Esophagus squamous epithelium (tissue), 5 donors: ENCODE measurements at places on chromosomes 3 and 15.

DNA sequence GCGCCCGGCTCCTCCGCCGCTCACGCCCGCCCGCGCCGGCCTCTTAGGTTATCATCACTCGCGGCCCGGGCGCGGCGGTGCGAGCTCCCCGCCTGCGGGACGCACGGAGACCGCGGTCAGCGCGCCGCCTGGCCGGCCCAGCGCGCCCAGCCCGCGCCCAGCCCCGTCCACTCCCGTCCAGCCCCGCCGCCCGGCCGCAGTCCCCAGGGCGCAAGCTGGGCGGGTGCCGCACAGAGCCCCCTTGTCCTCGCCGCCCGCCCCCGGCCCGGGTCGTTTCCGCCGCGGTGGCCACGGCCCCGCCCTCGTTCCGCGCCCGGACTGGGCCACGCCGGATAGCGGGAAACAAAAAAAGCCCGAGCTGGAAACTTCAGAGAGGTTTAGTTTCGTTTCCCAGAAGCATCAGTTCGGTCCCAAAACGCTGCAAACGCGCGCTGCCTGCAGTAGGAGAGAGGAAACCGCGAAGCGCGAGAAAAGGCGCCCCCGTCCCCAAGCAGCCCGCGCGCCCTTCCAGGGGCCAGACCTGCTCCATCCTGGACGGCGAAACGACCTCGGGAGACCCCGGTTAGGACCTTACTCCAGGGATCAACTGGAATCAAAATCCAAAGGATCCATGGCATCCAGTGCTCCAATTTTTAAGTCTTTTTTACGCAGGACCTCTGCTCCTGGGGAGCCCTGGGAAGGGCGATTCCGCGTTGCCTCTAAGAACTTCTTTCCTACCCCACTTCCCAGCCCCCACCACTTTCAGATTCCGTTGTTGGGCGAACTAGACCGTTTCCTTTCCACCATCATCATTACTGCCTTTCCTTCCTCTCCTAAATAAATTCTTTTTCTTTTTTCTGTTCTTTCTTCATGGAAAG, at the start of gene ATP10A:
ATP10A (minus strand) TSS at position 217 of the 857 bp plus-strand sequence. CDS start 231 bp downstream, outside the sequence.
- no peaks in the 10 kb centered on the region for H3K36me3 ChIP-seq
- H3K27ac ChIP-seq, result peak within 1 kb of the TSS; percentile 83
- H3K4me1 ChIP-seq, result peaks cover 51% of the 10 kb centered on the region
- no peak for DNase-seq
- H3K27me3 ChIP-seq, result no peaks in the 10 kb centered on the region

GRCh38 chr3:142628801-142629200, 32.6 kb downstream of the PLS1 start:
- H3K4me3 ChIP-seq, result no peak overlapping the region
- no peaks in the 10 kb centered on the region for H3K27me3 ChIP-seq

- H3K36me3 ChIP-seq, result no peaks in the 10 kb centered on the region
- H3K4me3 ChIP-seq, result no peak overlapping the region
- H3K27me3 ChIP-seq, result no peaks in the 10 kb centered on the region
- H3K4me1 ChIP-seq, result no peaks in the 10 kb centered on the region
Measured at GRCh38 chr3:13085846-13086179, 12.6 kb upstream of the IQSEC1 start.

DNA sequence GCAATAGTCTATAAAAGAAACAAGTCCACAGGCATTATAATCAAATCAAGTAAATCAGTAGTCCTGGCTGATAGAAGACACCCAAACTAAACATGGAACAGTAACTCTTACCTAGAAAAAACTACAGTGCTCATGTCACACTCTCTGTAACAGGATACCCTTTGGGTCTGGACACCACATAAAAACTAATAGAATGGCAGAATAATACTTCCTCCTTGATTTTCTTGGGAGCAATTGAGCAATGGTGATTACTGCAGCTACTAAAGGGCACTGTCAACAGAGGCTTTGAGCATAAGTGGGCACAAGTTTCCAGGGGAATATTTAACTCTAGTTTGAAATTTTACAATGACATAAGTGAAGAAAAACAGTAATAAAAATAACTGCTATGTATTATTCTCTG, 59.5 kb downstream of the GLB1 start:
- no peak overlapping the region for H3K27ac ChIP-seq
- H3K4me1 ChIP-seq, result no peaks in the 10 kb centered on the region
- H3K4me3 ChIP-seq, result no peak overlapping the region
- H3K27me3 ChIP-seq, result no peaks in the 10 kb centered on the region
- H3K36me3 ChIP-seq, result peaks cover 5% of the 10 kb centered on the region
- no peak for DNase-seq

GRCh38 chr3:130576375-130577266, 59.6 kb downstream of the COL6A6 start:
- H3K36me3 ChIP-seq, result no peaks in the 10 kb centered on the region
- no peak overlapping the region for H3K4me3 ChIP-seq
- H3K4me1 ChIP-seq, result no peaks in the 10 kb centered on the region
- no peaks in the 10 kb centered on the region for H3K27me3 ChIP-seq

DNA sequence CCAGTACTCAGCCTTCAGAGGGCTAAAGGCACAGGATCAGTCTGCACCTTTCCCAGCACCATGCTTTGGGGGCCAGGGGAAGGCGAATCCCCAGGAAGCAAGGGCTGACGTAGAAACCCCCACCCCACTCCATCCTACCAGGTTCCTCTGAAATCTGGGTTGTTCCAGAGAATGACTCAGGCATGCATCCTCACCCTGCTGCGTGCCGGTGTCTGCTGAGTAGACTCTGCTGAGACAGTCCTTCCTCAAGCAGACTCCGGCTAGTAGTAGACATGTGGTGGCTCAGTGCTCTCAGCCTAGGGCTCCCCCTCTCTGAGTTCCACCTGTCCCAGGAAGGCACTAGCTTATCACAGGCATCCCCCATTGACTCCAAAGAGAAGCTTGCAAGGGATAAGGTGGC, 9.0 kb downstream of the TMEM43 start:
- H3K4me3 ChIP-seq, result no peak overlapping the region
- no peaks in the 10 kb centered on the region for H3K27me3 ChIP-seq
- peaks cover 39% of the 10 kb centered on the region for H3K4me1 ChIP-seq
- no peak for DNase-seq

GRCh38 chr3:104368760-104369159, 997.9 kb upstream of the ALCAM start:
- H3K4me3 ChIP-seq, result no peak overlapping the region
- no peaks in the 10 kb centered on the region for H3K36me3 ChIP-seq
- H3K4me1 ChIP-seq, result no peaks in the 10 kb centered on the region
- DNase-seq, result no peak
- no peak overlapping the region for H3K27ac ChIP-seq

GRCh38 chr3:72721683-72722381, 126.4 kb downstream of the SHQ1 start:
- DNase-seq, result no peak
- H3K4me3 ChIP-seq, result no peak overlapping the region
- H3K36me3 ChIP-seq, result no peaks in the 10 kb centered on the region

DNA sequence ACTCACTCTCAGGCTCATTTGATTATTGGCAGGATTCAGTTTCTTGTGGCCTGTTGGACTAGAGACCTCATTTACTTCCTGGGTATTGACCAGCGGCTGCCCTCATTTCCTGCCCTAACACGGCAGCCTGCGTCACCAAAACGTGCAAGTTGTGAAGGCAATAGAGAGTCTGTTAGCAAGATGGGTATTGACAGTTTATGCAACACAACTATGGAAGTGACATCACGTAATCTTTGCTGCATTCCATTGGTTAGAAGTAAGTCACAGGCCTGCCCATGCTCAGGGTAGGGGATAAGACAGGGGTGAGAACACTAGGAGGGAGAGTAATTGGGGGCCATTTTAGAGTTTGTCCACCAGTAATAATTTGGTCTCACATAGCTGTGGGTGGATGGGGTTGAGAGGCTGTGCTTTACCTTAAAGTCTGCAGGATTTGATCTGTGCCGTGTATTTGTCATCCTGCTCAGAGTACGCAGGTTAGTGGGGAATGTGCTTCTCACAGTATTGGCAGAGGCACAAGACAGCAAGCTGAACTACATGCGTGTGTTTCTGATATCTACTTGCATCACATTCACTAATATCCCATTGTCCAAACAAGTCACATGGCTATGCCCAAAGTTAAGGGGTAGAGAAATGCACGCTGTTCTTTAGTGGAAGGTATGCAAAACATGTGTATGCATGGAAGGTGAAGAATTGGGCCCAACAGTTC, 83.3 kb downstream of the EDEM1 start:
- H3K4me3 ChIP-seq, result no peak overlapping the region
- no peaks in the 10 kb centered on the region for H3K36me3 ChIP-seq
- DNase-seq, result no peak
- H3K27me3 ChIP-seq, result no peaks in the 10 kb centered on the region

DNA sequence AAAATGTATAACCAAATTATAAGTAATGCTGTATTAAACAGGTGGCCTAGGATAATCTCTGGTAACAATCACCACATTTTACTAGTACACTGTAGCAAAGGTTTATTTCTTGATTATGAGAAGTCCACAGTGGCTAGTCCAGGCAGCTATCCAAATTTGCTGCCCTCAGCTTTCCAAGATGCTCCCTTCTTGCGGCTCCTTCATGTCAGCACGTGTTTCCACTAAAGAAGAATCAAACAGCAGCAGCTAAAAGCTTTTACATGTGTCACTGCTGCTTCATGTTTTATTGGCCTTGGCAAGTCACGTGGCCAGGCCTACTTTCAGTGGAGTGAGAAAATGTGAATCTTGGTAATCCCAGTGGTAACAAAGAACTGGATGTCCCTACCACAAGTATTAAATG, 5.6 kb upstream of the RBMS3 start:
- no peaks in the 10 kb centered on the region for H3K27me3 ChIP-seq
- no peak overlapping the region for H3K27ac ChIP-seq
- H3K36me3 ChIP-seq, result no peaks in the 10 kb centered on the region
- H3K4me3 ChIP-seq, result no peak overlapping the region

DNA sequence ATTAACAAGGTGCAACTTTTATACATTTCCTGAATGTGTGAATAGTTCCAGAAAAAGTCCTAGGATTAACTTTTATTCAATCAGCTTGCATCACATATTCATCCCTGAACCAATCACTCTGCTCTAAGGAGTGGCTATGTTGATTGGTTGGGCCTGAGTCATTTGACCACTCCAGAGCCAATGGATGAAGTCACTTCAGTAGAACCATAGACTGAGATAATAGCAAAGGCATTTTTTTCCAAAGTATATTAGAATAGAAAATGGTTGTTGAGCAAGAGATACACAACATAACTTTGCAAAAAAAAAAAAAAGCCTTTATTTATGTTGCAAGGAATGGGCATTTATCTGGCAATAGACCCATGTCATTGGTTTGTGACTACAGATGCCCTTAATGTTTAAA, 55.5 kb upstream of the AGTR1 start:
- no peak overlapping the region for H3K4me3 ChIP-seq
- no peak overlapping the region for H3K27ac ChIP-seq
- H3K4me1 ChIP-seq, result peaks cover 4% of the 10 kb centered on the region
- no peaks in the 10 kb centered on the region for H3K36me3 ChIP-seq
- no peaks in the 10 kb centered on the region for H3K27me3 ChIP-seq

- no peaks in the 10 kb centered on the region for H3K27me3 ChIP-seq
- H3K27ac ChIP-seq, result no peak overlapping the region
- peaks cover 19% of the 10 kb centered on the region for H3K36me3 ChIP-seq
- DNase-seq, result no peak
- no peak overlapping the region for H3K4me3 ChIP-seq
Measured at GRCh38 chr3:122406198-122406597, 9.7 kb downstream of the WDR5B start.

GRCh38 chr3:127172211-127172610, 20.7 kb upstream of the PRR23E start:
- no peak for DNase-seq
- no peak overlapping the region for H3K27ac ChIP-seq
- H3K4me1 ChIP-seq, result no peaks in the 10 kb centered on the region

- no peaks in the 10 kb centered on the region for H3K27me3 ChIP-seq
- H3K4me3 ChIP-seq, result no peak overlapping the region
Measured at GRCh38 chr15:70795311-70795665, 31.9 kb upstream of the UACA start.

DNA sequence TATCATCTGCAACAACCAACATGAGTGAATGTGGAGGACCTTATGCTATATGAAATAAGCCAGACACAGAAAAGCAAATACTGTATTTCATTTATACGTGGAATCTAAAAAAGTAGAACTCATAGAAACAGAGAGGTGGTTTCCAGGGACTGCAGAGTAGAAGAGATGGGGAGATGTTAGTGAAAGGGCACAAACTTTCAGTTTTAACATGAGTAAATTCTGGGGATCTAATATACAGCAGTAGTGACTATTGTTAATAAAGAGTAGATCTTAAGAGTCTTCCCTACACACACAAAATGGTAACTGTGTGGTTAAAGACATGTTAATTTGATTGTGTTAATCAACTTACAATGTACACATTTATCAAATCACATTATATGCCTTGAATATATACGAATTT, 20.9 kb upstream of the MELTF start:
- H3K4me1 ChIP-seq, result no peaks in the 10 kb centered on the region
- H3K27ac ChIP-seq, result no peak overlapping the region
- H3K4me3 ChIP-seq, result no peak overlapping the region
- peaks cover 99% of the 10 kb centered on the region for H3K36me3 ChIP-seq
- no peaks in the 10 kb centered on the region for H3K27me3 ChIP-seq
- no peak for DNase-seq

- no peaks in the 10 kb centered on the region for H3K27me3 ChIP-seq
- H3K27ac ChIP-seq, result no peak overlapping the region
- H3K4me1 ChIP-seq, result no peaks in the 10 kb centered on the region
- H3K36me3 ChIP-seq, result no peaks in the 10 kb centered on the region
- no peak overlapping the region for H3K4me3 ChIP-seq
Measured at GRCh38 chr3:189632242-189632641, 1.1 kb downstream of the TP63 start.

DNA sequence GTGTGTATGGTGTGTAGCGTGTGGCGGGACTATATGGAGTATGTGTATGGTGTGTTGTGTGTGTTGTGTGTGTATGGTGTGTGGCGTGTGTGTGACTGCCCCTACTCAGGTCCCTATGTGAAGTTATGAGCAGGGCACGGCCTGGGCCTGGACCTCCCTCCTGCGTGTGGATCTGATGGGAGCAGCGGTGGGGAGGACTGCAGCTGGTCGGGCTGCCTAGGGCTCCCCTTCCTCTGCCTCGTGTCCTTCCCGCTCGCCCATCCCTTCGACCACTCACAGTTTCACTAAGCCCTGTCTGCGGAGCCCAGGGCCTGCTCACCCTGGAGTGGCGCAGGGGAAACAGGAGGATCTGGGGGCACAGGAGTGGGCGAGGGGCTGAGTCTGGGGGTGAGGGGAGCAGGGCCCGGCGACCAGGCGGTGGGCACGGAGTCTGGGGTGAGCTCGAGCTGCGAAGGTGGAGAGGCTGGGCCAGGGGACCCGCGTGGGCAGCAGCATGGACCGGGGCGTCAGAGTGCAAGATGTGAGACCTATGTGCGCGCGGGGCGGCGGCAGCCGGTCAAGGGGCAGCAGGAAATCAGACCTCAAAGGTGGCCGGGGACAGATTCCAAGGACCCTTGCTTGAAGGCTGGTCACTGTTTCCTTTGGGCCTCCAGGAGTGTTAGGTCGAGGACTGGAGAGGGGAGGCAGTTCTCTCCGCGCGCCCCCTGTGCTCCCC, 26.6 kb downstream of the GABRA5 start:
- no peak overlapping the region for H3K27ac ChIP-seq
- no peaks in the 10 kb centered on the region for H3K27me3 ChIP-seq

- no peak overlapping the region for H3K4me3 ChIP-seq
- H3K4me1 ChIP-seq, result peaks cover 14% of the 10 kb centered on the region
- H3K27ac ChIP-seq, result no peak overlapping the region
- H3K27me3 ChIP-seq, result no peaks in the 10 kb centered on the region
Measured at GRCh38 chr3:50136714-50137405, 18.3 kb upstream of the SEMA3F start.
